ENCODE measurements at places on chromosomes 13 and 19.
A peak's percentile ranks its signal among the peaks of the same experiment; 100 is the strongest.

DNA sequence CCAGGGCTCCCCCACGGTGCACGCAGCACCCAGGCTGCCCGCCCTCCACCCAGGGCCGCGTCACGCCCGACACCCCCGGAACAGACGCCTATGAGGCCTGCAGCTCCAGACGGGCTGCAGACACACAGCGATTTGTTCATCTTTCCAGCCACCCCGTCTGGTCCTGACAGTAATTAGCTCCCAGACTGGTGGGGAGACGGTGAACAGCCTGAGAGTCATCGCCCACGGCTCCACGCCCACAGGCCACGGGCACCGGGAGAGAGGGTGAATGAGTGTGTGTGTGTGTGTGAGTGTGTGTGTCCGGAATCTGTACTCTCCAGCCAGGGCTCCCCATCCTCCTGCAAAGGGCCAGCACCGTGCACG is 18.1 kb downstream of the GADD45B start:
- DNase-seq: peak; percentile 63

GRCh38 chr13:26473571-26474230 is 83.8 kb upstream of the WASF3 start:
- DNase-seq: no peak

GRCh38 chr19:34851277-34851804 is 75.4 kb upstream of the ZNF30 start:
- no peak for DNase-seq

DNA sequence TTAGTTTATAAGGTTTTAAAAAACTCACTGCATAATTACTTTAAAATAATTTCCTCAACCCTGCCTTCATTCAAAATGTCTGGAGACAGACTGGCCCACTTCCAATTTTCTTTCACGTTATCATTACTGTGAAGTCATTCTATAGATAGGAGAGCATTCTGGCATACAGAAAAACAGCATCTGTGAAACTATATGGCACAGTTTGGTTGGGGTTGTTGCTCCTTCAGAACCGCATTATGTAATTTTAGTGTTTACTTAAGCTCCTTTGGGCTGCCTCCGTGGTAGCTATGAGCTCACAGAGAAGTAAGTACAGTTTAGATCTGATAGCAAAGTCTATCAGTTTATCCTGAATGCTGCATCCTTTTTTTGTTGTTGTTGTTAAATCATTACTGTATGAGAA is 104.3 kb downstream of the KCNRG start:
- no peak for DNase-seq

- no peak for DNase-seq
Observed at GRCh38 chr13:41854758-41855157, 106.2 kb downstream of the VWA8 start.

- no peak for DNase-seq
Observed at GRCh38 chr19:49692147-49692506, 1.2 kb downstream of the CPT1C start.

DNA sequence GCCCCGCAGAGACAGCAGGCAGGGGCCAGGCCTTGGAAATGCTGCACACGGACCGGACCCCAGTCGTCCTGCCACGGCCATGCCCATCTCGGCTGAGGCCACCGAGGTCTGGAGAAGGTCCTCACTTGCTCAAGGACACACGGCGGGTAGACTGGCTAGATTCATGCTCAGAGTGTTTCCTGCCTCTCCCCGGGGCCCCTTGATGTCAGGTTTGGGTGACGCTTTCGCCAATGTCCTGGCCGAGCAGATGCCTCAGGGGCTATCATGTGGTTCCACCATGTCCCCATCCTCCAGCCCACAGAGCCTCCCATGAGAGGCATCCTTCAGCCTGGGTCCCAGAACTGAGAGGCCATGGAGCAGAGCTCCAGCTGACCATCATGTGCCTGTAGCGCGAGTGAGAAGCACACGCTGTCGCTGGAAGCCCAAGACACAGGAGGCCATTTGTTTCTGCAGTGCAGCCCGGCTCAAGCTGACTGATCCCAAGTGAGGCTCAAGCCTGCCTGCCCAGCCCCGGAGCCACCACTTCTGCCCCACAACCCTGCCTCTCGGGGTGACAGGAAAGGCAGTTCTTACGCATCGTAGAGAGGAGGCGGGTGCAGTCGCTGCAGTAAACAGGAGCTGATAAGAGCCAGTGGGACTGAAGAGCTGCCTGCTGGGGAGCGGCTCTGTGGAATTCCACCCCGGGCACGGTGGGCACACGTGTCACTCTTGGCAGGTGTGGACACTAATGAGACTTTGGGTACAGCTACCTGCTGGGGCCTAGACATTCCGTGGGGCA is 53.9 kb upstream of the GAS6 start:
- no peak for DNase-seq

Data from RCC 7860 (cell line).